ENCODE measurements at places on chromosomes 7 and 10. TPM values are rescaled to one million over a fixed set of nuclear protein-coding genes. Genes with fewer than 3 reads are reported as not detected.

Gene FBXO24
- total RNA-seq: 0.52 TPM

Gene FAM13C
- 8.7 TPM for total RNA-seq

Gene POU6F2
- 0.45 TPM for total RNA-seq

Gene GPR141
- total RNA-seq: not detected

Gene JCAD
- total RNA-seq: 29.0 TPM

Gene TEX47
- total RNA-seq: not detected

Gene PRLHR
- total RNA-seq: not detected

Gene ZNF679
- not detected for total RNA-seq

Measured in astrocyte (in vitro differentiated cells and primary cell).